ENCODE measurements at places on chromosomes 1 and 21.

- DNase-seq = no peak
Measured at GRCh38 chr1:165468253-165468652, 23.3 kb upstream of the RXRG start.

GRCh38 chr1:58789996-58790660 lies 6.3 kb upstream of the JUN start:
- no peak for DNase-seq

GRCh38 chr1:183812686-183813569 lies 8.0 kb downstream of the RGL1 start:
- DNase-seq = no peak

DNA sequence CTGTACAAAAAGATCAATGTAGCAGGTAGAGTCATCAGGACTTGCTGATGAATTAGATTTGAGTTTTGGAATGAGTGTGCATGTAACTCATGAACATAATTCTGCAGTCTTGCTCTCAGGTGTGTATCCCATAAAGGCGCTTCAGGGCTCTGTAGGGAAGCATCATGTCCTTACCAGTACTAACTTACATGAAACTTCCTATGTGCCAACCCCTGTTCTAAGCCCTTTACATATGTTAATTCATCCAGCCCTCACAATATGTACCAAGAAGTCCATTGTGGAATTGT lies 2.1 kb upstream of the FCRLB start:
- no peak for DNase-seq

DNA sequence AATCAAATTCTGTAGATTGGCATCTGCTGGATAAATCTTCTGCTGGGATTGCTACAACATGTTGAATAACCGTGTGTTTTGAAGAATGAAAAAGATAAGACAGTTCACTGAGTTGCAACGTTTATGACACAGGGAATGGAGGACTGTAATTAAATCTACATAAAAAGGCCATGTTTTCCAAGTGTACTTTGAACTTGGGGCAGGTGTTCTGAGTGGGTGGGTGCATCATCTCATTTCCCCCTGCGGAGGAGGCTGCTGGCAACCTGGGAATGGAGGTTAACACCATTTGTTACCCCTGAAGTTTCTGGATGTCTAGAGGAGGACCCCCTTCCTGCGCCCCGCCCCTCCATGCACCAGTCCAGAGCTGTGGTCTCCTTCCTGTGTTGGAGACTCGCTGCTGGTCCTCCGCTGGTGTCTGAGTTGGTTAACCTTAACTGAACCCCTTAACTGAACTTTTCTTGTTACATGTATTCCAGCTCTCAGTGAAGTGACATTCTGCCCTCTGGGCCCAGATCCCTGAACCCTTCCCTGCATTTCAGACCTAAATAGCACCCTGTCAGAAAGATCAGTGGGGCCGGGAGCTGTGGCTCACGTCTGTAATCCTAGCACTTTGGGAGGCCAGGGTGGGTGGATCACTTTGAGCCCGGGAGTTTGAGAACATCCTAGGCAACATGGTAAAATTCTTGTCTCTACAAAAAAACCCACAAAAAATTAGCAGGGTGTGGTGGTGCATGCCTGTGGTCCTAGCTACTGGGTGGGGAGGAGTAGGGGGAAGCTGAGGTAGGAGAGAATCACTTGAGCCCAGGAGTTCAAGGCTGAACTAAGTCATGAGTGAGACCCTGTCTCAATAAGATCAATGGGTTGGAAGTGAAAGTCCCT lies 31.8 kb downstream of the UCK2 start:
- DNase-seq = no peak

DNA sequence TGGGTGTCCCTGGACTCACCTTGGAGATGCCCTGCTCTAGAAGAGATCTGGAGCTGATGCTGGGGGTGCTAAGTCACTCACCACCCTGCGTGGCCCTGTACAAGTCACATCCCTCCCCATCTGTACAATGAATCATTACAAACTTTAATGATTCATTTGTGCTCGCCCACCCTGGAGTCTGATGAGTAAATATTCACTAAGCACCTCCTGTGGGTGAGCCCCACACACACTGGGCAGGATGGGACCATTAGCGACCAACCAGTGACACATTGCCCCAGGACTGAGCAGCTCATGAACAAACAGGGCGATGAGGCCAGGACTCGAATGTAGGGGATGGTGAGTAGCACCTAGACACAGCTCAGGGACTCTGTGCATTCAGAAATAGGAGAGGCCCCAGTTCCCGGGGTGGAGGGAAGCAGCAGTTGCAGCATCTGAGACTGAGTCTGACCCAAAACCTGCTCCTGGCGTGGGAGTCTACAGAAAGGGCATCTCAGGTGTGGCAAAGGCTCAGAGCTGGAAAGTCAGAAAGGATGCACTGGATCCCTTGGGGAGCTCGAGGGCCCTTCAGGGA lies 18.1 kb upstream of the PDZK1IP1 start:
- peak; percentile 54 for DNase-seq

DNA sequence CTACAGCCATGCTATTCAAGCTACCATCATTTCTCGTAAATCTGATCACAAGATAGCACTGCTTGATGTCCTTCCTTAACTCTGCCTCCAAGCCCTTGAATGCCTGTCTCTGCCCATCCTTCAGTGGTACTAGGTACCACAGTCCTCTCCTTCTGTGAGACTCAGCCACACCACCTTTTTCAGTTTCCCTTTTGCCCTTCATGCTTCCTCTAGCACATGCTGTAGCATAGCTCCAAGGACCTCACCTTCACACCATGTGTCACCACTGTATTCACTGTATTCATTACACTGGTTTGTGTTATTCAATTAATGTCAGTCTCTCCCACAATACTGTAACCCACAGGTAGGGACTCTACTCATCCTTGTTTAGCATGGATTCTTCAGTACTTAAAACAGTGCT lies 8.0 kb upstream of the TP53BP2 start:
- no peak for DNase-seq

DNA sequence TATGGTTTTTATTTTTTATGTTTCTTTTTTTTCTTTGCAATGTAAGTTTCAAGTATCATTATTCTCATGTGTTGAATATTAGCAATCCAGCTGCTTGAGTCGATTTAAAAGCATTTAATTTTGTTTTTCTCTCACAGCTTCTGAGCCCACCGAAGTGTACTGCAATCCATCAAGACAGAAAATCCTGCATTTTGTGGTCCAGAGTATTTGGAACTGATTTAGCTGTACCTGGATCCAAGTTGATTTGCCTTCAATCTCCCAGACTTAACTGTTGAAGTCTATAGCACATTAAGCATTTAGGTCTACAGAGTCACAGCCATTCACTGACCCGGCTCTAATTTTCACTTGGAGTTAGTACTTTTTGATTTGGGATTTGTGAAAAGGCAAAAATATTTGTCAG lies 622.9 kb upstream of the ADAMTS5 start:
- no peak for DNase-seq

GRCh38 chr1:199073166-199073565 lies 434.3 kb downstream of the PTPRC start:
- no peak for DNase-seq

GRCh38 chr1:16720351-16721223 lies 19.7 kb upstream of the RNU1-4 start:
- DNase-seq = no peak

DNA sequence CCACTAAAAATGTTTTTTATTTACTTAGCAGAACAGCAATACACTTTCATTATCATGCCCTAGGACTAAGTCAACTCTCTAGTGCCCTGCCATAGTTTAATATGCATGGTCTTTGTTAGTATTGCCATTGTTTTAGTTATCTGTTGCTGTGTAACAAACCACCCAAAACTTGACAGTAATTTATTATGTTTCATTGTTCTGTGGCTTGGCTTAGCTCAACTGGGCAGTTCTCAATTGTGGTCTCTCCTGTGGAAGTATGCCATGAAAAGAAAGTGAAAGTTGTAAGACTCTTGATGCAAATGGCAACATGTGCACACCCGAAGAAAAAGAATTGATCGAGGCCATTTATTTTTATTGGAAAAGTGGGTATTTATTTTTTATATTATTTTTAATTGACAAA lies 206.3 kb upstream of the KCTD3 start:
- peak; percentile 5 for DNase-seq

DNA sequence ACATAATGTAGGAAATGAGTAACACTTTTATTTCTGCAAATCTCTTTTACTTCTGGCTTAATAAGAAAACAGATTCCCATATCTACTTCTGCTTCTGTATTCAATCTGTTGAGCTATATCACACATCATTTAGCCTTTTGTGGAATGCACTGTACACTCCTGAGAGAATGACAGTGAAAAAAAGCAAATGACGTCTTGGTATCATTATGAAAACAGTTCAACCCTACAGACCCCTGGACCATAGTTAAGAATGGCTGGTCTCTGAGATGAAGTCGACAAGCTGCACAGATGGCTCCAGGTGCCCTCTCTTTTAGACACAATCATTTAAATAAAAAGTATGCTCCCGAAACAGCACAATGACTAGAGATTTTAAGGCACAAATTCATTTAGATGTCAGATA lies 247.0 kb downstream of the RERE start:
- DNase-seq = no peak

GRCh38 chr21:42238185-42238934 lies 19.4 kb downstream of the ABCG1 start:
- no peak for DNase-seq

DNA sequence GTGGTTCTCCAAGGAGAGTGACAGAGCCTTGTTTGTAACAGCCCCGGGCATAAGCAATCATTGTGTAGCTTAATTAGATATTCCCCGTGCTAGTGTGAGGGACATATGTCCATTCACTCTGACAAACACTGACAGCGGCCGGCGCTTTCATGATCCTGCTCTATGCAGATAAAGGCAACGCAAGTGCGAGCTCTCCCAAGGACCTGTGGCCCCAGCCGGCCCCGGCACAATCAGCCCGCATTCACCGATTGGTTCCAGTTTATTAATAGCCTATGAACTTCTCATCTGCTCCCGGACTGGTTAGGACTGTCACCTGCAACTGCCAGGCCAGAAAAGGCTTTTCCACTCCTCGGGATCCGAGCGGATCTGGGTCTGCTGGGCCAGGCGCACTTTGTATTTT lies 18.0 kb upstream of the OLIG1 start:
- no peak for DNase-seq

- DNase-seq = no peak
Measured at GRCh38 chr1:157916887-157917570, 75.4 kb upstream of the CD5L start.

DNA sequence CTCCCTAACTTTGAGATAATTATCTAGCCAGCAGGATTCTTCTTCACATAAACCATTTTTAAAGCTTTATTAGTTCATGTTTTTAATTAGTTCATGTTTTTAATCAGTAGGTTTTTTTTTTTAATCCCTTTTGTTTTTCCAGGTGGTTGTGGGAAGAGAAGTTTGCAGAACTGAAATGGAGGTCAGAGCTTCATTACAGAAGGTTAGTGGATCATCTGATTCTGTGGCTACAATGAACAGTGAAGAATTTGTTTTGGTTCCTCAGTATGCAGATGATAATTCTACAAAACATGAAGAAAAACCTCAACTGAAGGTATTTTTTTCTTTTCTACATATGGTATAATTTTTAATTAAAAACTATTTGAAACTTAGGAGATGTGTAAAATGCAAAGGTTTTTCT lies 59.7 kb downstream of the RABGAP1L start:
- no peak for DNase-seq

DNA sequence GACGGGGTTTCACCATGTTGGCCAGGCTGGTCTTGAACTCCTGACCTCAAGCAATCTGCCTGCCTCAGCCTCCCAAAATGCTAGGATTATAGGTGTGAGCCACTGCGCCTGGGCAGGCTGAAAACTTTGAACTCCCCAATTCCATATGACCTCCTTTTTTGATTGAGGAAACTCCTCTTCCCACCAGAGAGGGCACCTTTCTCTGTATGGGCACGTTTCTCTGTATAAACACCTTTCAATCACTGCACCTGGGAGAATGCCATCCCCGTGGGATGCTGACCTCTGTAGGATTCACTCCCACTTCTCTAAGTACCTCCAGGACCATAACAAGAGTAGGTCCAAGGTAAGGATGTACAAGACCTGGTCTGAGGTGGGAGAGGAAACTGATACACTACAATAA lies 9.7 kb upstream of the TEDDM1 start:
- DNase-seq = no peak

GRCh38 chr1:90340606-90341005 lies 345.7 kb downstream of the ZNF326 start:
- DNase-seq = no peak

- no peak for DNase-seq
Measured at GRCh38 chr1:245067257-245067656, 87.5 kb upstream of the KIF26B start.

GRCh38 chr1:62989497-62989896 lies 205.6 kb downstream of the ATG4C start:
- DNase-seq = no peak

- no peak for DNase-seq
Measured at GRCh38 chr1:4120557-4121292, 220.7 kb upstream of the C1orf174 start.

DNA sequence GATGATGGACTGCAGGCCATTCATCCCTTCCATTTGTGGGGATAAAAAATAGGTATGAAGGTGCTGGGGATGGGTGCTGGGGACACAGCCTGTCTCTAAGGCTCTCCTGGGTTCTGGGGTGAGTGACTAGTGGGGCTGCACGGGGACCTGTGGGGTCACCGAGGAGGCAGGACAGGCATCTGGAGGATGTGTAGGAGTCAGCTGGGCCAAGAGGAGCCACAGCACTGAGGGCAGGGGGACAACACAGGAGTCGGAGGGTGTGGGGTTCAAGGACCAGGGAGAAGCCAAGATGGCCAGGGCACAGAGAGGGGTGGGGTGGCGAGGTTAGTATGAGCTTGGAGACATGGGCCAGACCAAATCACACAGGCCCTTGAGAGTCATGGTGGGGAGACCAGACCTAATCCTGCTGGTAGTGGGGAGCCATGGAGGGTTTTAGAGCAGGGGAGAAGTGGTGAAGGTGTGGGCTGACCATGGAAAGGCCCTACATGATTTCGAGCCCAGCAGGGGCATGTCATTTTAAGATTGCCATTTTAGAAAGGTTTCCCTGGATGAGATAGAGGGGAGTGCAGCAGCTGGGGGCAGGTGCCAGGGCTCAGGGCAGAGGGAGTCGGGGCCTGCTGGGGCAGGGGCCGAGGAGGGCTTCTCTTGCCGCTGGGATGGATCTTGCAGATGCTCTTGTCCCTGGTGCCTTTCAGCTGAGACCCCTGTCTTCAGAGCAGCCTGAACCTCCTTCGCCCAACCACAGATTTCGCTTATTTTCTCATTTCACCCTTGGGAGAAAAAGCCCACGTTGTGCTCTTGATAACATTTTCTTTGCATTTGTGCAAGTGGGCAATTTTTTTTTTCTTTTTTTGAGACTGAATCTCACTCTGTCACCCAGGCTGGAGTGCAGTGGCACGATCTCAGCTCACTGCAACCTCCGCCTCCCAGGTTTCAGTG lies 22.7 kb downstream of the SERINC2 start:
- no peak for DNase-seq

DNA sequence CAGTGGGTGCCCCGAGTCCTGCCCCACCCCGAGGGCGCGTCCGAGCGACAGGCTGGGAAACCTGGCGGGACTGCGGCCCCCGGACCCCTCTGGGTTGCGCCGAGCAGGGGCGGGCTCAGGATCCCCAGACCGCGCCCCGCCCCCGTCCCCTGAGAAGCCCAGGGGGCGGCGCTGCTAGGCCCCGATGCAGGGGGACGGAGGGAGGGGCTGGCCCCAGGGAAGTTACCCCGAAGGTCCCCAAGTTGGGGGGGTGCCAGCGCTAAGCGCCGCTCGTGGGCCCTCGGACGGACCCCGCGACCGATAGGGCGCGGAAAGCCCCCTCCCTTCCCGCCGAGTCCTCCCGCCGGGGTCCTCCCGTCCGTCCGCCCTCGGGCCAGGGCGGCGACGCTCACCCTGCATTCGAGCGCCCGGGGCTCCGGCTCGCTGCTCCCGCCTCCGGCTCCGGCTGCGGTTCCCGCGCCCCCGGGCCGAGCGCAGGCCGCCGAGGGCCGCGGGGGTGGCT lies 414 bp downstream of the GPR153 start:
- peak; percentile 38 for DNase-seq

Measured in lung microvascular endothelial cell (primary cell).